ENCODE measurements at places on chromosomes 5 and 9.
A peak's percentile ranks its signal among the peaks of the same experiment; 100 is the strongest.

DNA sequence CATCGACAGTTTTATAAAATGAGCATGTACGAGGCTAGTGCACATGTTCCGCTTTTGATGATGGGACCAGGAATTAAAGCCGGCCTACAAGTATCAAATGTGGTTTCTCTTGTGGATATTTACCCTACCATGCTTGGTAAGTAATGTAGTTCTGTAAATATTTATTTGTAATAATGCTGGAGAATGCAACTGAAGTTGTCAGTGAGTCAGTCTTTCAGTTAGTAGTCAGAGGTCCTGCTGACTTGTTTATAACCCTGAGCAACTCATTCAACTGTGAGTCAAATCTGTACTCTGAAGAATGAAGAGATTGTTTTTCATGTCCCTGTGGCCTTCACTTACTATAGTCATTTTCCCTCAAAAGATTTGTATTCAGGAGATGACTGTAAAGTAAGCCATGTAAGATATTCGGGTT is 28.4 kb upstream of the GPR150 start:
- DNase-seq: no peak

- DNase-seq: no peak
These were observed 50.7 kb upstream of the IL6ST start for GRCh38 chr5:56045469-56045868.

GRCh38 chr5:8270246-8270645 is 401.3 kb downstream of the MTRR start:
- no peak for DNase-seq

DNA sequence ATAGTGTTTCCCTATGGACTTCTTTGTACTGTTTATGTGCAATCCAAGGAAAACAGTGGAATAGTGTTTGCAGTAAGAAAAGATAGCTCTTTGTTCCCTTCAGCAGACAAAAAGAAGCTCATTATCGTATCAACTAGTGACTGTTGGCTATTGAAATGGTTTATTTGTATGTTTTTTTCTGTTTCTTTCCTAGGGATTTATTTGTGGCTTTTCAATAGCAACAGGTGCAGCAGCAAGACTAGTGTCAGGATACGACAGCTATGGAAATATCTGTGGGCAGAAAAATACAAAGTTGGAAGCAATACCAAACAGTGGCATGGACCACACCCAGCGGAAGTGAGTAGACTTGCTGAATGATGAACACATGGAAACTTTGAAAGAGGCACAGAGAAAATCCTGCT is 65.1 kb downstream of the SLC44A1 start:
- DNase-seq: no peak

GRCh38 chr5:13207112-13207511 is 737.4 kb downstream of the DNAH5 start:
- no peak for DNase-seq

DNA sequence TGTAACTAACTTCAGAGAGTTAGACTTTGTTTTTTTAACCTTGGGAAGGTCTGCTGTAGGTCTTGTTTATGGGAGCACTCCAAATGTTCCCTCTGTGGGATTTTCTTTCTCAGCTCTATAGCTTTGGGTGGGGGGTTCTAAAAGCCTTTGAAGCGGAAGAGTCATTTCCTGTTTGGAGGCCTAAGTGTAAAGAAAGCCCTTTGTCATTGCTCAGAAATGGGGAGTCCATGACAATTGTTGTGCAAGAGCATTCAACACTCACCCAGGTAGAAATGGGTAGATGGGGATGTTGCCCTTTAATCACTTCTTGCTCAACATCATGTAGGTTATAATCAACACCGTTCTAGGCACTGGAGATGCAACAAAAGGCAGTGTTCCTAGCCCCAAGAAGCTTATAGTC is 30.3 kb upstream of the MAST4 start:
- no peak for DNase-seq

DNA sequence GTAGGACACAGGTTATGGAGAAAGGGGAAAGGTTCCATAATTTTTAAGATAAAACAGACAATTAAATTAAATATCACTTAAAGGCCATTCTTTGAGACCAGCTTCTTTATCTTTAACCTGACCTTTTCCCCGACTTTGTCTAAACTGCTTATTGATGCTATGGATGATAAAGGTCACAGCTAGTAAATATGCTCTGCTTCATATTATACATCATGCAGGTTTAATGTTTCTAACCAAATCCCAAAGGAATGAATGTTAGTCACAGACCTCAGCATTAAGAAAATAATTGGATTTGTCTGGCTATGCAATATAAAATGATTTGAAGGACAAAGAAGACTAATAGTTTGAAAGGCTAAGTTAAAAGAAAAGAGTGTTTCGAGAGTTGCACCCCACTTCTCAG is 147.6 kb downstream of the ST8SIA4 start:
- no peak for DNase-seq

DNA sequence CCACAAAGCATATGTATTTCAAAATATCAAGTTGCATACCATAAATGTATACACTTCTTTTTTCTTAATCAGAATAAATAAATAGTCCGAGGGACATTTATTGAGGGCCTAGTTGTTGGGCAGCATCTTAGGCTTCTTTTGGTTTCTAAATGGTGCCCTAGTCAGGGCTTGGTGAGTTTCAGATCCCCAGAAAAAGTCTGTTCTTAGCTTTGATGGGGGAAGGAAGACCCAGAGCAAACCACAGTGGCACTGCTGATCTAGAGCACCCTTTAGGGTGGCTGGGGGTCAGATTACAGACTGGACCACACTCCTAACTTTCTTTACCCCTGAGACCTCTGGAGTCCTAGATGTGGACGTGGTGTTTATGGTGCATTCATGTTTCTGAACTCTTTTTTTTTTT is 97.8 kb downstream of the C9orf152 start:
- DNase-seq: no peak

- DNase-seq: no peak
These were observed 1.8 kb downstream of the HCN1 start for GRCh38 chr5:45694255-45694814.

- no peak for DNase-seq
These were observed 138.0 kb downstream of the ADAMTSL1 start for GRCh38 chr9:18611971-18612370.

DNA sequence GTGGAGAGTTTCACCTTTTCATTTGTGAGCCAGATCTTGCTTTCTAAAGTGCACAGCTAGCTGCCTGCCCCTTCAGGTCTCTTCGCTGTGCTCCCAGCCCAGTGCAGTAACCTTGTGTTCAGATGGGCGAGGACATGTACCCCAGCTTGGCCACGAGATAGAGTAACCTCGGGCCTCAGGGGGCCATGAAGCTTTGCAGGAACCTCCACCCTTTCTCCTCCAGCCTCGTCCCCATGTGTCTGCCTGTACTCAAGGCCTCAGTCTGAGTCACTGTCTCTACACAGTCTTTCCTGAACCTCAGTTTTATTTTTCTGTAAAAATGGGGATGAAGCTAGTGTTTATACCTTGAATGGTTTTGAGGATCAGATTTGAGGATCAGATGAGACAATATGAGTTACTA is 37.9 kb downstream of the ERGIC1 start:
- DNase-seq: no peak

- DNase-seq: no peak
These were observed 697 bp upstream of the PRUNE2 start for GRCh38 chr9:76906647-76906975.

DNA sequence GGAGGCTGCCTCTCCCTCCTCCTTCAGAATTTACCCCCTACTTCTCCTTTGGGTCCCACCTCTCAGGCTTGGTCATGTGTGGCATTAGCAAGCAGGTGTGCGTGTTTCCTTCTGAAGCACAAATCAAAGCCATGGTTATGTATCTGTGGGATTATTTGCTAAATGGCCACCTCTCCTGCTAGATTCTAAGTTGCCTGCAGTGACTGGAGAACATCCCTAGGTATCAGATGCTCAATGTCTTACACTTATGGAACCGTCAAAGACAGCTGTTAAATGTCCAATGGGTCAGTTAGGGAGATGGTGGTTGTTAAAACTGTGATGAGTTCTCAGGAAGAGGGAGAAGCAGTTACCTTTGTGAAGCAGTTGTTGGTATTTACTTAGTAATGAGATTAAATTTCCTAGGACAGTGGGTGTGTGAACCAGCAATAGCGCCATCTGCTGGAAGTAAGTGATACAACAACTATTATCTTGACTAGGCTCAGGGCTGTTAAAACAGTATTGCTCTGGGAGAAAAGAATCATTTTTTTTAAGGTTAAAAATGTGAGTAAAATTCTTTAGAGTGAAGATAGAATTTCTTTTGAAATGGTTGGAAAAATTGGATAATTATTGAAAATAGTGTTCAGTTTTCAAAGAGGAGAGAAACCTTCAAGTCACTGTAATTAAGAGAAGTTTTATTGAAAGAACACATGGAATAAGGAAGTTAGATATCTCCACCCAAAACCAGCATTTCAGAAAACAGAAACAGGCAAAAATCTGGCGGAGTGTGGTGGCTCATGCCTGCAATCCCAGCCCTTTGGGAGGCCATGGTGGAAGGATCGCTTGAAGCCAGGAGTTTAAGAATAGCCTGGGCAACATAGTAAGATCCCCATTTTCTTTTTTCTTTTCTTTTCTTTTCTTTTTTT is 71.3 kb downstream of the TMC1 start:
- peak; percentile 75 for DNase-seq

DNA sequence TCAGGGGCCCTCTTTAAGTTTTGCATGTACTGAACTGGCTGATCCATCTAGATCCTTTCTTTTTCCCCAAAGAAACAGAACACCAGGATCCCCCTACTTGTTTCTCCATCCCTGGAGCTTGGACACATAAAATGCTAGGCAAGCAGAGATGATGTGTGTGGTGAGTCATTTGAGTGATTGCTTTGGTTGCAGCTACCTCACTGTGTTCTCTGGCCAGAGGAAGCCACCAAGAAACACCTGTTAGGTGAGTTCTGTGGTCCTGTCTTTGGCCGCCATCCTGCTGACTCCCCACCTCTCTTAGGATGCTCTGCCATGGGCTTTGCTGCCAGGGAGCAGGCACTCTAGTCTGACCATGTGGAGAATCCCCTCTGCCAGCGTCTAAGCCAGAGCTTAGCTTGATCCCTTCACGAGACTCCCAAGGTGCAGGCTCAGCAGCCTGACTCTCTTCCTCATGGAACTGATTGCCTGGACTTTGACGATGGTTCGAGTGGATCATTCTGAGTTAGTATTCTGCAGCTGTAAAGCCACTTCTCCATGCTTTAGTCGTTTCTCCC is 27.3 kb upstream of the DENND1A start:
- DNase-seq: no peak

DNA sequence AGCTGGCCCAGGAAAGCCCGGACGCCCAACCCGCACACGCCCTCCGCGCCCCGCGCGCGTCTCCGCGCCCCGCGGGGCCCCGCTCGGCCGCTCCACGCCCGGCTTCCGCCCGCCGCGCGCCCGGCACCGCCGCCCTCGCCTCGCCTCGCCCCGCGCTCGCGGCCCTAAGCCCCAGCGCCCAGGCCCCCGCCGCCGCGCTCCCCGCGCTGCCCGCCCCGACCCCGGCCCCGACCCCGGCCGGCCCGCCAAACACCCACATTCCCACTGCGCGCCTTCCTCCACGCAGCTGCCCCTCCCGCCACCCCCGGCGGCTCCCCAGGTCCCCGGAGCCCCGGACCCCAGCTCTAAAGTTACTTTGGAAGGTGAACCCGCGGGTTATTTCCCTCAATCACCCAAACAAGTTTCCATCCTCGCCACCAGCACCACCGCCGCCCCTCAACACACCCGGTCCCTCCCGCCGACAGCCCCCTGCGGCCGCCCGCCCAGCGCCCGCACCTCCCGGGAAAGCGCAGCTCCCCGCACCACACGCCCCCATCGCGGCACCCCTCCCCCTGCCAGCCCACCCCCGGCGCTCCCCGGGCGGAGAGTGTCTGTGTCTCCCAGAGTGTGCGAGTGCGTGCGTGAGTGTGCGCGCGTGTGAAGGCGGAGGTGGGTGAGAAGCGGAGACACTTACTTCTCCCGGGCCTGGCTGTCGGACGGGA is 439 bp downstream of the SSBP2 start:
- peak; percentile 44 for DNase-seq

- no peak for DNase-seq
These were observed 51.1 kb downstream of the PDE6A start for GRCh38 chr5:149893403-149893931.

- no peak for DNase-seq
These were observed 499.2 kb downstream of the BNC2 start for GRCh38 chr9:16371306-16371705.

GRCh38 chr5:143001764-143002351 is 231.7 kb downstream of the ARHGAP26 start:
- peak; percentile 57 for DNase-seq

- no peak for DNase-seq
These were observed 75.9 kb downstream of the KDM4C start for GRCh38 chr9:6833518-6834192.
